ENCODE measurements at places on chromosomes 2 and 18.

DNA sequence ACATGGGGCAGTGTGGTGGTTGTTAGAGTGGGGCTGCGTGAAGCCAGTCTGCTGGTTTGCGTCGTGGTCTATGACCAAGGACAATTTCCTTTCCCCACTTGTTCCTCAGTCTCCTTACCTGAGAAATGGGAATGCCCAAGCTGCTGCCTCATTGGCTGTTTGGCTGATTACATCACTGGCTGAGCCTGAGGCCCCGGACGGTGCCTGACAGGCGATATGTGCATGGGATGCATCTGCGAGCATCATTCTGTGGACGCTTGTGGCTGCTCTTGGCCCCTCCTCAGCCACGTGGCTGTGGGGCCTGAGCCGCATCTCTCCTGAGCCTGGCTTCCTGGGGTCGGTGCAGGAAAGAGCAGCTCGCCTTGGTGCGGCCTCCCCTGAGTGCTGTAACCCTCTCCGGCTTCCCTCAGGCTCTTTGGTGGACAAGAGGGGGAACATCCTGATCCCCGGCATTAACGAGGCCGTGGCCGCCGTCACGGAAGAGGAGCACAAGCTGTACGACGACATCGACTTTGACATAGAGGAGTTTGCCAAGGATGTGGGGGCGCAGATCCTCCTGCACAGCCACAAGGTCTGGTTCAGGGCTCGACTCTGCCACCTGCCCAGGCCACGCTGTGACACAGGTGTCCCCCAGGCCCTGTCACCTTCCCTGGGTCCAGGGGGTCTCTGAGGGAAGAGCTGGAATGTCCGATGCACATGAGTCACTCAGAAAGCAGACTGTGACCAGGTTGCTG, 17.2 kb downstream of the CNDP2 start:
- no peak for DNase-seq

GRCh38 chr18:7094427-7094826, 23.2 kb downstream of the LAMA1 start:
- DNase-seq, result no peak

DNA sequence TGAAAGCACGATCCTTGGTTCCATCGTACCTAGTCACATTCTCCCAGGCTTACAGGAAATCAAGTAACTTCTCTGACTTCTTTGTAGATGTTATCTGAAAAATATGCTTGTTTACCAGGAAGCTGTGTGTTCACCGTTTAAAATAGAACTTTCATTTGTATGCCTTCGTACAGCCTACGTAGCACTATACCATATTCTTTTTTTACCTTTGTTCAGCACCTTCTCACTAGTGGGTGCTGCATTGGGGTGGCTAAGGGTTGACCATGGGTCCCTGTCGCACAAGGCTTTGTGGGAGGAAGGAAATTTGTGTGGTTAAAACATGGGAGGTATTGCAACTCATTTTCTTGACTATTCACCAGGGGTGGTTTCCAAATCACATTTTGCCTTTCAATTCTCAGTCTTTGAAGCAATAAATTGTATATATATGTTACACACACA, 16.6 kb downstream of the MALT1 start:
- DNase-seq, result no peak

DNA sequence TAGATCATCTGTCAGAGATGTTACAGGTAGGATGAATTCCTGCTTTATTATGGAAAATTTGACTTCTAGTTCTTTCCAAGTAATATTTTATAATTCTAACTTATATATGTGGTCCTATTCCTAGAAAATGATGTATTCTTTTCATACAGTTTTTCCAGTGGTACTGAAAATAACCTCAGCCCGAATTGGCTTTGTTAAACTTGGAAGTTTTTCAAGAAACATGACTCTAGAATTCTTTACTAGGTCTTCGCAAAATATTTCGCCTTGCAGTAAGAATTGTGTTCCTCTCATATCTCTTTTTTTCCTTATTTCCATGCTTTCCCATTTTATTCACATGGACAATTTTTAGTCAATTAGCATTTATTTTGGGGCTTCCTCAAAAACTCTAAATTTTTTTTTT, 60.5 kb downstream of the BMPR2 start:
- no peak for DNase-seq

DNA sequence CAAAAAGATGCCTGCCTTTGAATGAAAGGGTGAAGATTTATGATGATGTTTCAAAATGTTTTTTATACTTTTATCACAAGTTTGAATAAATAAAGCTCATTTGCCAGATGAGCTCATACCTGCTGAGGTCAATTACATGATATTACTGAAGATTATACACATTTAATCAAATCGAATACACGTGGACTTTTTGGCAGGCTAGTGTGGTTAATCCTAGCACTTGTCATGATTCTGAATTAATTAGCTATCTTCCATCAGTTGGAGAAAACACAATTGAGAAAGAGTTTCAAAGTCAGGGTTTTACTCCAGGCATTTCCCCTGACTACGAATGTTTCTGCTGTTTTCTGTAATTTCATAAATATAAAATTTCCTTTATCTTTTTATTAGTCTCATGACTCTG, 54.4 kb downstream of the LRPPRC start:
- DNase-seq, result no peak

DNA sequence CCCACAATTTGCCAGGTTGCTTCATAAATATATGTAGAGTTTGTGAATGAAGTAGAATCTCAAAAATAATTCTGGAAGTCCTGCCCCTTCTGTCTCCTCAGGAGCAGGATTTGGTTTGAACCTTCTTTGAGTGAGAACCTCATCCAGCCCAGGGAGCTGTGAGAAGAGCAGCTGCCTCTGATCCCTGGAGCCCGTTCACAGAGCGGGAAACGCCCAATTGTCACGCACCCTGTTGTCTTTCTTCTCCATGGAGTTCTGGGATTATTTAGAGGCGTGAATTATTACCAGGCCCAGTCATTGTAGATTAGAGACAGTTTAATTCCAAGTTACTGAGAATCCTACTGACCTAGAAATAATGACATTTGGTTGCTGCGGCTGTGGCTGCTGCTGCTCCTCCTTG, 66.1 kb downstream of the TPO start:
- no peak for DNase-seq

- no peak for DNase-seq
Measured at GRCh38 chr2:174446531-174446930, 40.3 kb downstream of the GPR155 start.

DNA sequence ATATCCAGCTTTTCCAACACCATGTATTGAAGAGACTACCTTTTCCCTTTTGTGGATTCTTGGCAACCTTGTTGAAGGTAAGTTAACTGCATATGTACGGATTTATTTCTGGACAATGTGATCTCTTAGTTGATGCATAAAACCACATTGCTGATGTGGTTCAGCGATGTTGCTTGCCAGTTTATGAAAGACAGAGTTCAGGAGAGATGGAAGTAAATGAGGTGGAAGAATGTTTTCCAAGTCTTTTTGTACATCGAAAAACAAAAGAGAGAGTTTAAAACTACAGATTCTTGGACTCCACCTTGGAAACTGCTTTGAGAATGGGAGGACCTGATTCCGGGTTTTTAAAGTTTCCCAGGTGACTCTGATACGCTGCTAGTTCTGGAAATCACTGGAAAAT, 43.8 kb downstream of the MOB4 start:
- DNase-seq, result no peak

GRCh38 chr2:64574871-64575270, 50.7 kb downstream of the AFTPH start:
- no peak for DNase-seq

GRCh38 chr2:236824836-236825235, 255.2 kb downstream of the ACKR3 start:
- DNase-seq, result peak; percentile 85

GRCh38 chr2:184205048-184205596, 393.2 kb upstream of the ZNF804A start:
- no peak for DNase-seq

DNA sequence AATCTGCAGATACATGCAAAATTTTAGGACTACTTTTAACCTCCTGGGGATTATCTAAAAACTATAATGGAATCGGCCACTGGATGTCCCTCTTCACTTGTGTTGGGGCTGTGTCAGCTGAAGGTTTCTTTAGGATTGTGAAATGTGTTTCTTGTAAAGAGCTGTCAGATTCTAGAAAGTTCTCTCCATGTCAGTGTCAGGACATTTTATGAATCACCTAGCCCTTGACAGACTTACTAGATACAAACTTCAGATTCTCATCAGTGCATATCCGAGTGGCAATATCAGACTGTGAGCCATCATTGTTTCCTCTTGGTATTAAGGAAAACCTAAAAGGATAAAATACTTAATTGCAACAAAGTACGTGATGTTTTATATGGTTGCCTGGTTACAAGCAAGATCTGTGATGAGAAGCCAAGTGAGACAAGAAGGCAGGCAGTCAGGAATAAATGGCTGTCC, 107.3 kb downstream of the CPS1 start:
- no peak for DNase-seq

DNA sequence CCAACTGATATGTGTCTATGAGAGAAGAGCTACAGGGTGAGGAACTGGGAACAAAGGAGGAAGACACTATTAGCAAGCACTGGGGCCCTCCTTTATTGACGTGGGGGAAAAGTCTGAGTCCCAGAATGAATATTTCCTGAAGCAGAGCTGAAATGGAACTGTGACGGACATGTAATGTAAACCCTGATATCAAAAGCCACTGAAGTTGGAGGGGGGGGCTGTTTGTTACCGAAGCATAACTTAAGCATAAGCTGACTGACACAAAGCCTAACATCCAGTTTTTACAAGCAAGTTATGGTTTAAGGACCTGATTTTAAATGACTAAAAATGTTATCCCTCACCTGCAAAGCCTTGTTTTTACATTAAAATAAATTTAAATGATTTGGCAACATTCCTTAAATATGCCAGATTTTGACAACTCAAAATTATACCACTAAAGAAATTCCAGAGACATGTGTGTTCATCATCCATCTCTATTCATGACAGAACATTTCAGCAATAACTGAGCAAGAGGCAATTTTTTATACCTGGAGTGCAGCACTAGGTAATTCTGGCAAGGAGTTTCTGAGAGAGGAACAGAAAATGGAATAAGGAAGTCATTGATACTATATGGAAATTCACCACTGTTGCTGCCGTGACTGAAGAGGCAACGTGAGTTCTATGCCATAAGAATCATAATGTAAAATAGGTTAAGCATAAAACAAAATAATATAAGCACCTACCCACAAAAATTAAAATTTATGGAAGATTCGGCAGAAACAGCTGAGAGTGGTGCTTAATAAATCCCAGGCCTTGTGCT, 186.0 kb downstream of the AFF3 start:
- no peak for DNase-seq

- DNase-seq, result no peak
Measured at GRCh38 chr2:151138507-151138906, 123.2 kb downstream of the RBM43 start.

- no peak for DNase-seq
Measured at GRCh38 chr2:239343946-239344856, 56.6 kb downstream of the HDAC4 start.

DNA sequence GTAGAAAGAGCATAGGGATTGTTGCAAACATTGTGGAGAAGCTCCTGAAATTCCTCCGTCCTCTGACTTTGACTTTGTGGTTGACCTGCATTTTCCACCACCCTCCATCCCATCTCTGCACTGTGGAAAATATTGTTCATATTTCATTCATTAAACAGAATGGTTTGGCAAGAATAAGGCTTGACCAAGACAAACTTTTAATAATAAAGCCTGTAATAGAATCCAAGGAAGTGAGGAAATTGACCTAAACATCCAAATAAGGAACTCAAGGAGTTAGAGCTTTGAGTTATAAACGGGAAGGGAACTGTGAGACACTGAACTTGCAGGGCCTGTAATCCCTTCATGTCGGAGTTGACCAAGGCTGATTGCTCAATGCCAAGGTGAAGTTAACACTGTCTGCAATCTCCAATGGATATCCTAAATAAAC, 115.2 kb downstream of the GFPT1 start:
- DNase-seq, result no peak

DNA sequence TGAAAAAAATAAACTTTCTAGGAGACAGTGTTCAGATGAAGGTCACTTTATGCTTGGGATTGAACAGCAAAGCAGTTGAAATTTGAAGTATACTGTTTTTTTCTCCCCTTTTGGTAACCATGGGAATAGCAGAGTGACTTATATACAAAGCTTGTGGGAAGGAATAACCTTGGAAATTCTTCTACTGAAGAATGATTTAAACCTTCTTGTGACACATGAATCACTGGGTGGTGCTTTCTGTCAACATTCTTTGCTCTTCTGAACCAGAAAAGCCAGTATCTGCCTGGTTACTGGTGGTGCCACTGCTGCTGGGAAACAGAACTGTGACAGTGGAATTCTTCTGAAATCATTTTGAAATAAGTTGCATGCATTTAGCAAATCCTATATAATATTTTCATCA, 39.4 kb upstream of the RND3 start:
- DNase-seq, result no peak

DNA sequence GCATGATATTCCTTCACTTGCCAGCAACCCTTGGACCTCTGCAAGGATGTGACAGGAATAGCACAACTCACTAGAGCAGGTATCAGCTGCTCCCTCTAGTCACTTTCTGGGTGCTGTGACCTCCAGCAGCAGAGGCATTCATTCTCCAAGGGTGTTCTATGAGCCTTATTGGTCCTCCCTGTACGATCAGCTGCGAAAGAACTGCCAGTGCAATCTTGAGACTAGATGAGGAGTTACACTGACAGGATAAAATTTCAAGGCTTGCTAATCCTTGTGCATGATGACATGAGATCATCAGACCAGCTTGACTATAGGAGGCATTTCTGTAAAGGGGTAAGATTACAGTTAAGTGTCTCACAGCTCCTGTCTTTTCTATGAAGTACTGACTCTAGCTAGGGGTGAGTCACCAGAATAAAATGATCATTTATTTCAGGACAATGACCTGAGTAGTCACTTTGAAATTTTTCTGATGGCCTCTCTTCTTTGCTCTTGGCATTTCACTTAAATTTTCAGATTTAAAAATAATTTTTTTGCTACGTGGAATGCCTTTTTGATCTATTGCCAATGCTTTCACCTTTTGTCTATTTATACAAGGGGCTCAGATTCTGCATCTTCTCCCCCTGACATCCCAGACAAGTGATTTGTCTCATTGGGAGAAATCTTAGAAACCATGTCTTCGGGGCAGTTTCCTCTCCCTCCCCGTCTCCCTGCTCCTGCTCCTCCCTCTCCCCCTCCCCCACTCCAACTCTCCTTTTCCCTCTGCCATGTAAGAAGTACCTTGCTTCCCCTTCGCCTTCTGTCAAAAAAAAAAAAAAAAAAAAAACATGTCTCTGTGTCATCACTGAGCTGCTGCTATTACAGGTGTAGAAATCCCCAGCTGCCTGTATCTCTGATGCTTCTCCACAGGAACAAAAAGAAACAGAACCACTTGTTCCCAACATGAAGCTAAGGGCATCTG, 49.2 kb upstream of the FRZB start:
- DNase-seq, result no peak

DNA sequence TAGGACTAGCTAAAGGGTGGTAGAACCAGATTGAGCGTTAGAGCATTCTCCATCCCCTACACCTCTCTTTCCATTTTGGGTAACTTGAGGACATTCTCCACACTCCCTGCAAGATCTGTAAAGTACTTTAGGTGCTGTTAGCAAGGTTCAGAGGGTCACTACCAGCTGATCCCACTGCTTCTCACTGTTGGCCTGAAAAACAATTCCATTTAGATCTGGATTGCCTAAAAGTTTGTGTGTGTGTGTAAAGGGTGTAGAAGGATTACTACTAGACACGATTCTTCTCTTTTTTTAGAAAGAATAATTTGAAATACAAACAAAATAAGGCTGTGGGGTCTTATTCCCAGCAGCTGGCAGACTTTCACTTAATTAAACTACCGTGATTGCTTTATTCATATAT, 95.1 kb upstream of the TMEM178A start:
- no peak for DNase-seq

GRCh38 chr18:8556424-8556823, 52.8 kb upstream of the RAB12 start:
- no peak for DNase-seq

GRCh38 chr2:29056452-29056851, 17.9 kb downstream of the PCARE start:
- no peak for DNase-seq

- no peak for DNase-seq
Measured at GRCh38 chr18:32310101-32310500, 120.3 kb downstream of the MEP1B start.
